ENCODE measurements at places on chromosomes 16 and 17. TPM values are rescaled to one million over a fixed set of nuclear protein-coding genes. Genes with fewer than 3 reads are reported as not detected.

The EMC8 gene
- total RNA-seq = 16.3 TPM

DNA sequence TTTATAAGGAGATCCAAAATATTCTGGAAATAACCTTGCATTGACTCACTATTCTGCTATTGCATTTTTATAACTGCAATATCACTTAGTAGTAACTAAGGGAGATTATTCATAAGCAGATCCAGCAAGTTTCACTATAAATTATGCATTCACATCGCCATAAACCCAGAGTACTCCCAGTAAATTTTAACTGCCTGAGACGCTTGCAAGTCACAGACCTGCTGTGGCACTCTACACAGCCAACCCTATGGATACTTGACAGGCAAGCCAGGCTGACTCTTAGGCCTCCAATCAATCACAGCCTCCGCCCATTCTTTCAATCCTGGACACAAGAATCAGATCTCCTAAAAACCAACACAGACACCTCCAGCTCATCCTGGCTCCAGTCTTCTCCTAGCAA, 28.2 kb downstream of the USP31 start:
- no peak overlapping the region for H3K4me3 ChIP-seq
- H3K27me3 ChIP-seq = no peaks in the 10 kb centered on the region
- DNase-seq = no peak
- no peak overlapping the region for H3K27ac ChIP-seq

DNA sequence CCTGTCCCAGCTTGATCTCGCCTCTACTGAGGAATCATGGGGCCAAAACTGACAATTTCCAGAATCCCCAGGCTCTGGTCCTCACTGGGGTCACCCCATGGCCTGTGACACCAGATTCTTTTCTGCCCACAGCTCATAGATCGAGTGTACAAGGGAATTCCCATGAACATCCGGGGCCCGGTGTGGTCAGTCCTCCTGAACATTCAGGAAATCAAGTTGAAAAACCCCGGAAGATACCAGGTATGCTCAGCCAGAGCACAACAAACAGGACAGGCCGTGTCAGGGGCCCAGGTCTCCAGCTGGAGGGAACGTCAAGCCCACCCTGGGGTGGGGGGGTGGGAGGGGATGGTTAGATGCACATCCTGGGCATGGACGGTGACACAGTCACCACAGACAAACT, 17.5 kb downstream of the USP6 start:
- no peaks in the 10 kb centered on the region for H3K27me3 ChIP-seq
- H3K36me3 ChIP-seq = no peaks in the 10 kb centered on the region
- no peak for DNase-seq
- no peak overlapping the region for H3K4me3 ChIP-seq
- no peak overlapping the region for H3K27ac ChIP-seq

The USH1G gene
- total RNA-seq = under 0.01 TPM

GRCh38 chr16:65541646-65542045, 419.8 kb upstream of the CDH11 start:
- H3K4me1 ChIP-seq = no peaks in the 10 kb centered on the region
- no peak overlapping the region for H3K27ac ChIP-seq

DNA sequence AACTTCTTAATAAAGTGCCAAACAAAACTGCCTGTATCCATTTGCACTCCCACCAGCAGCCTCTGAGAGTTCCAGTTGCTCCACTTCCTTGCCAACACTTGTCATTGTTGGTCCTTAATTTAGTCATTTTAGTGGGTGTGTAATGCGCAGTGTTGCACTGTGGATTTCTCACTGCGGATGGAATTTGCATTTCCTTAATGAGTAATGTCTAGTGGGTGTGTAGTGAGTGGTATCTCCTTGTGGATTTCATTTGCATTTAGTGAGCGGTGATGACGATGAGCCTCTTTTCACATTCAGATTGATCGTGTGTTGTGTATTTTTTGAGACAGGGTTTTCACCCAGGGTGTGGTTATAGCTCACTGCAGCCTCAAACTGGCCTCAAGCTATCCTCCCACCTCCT, 4.1 kb upstream of the MSLN start:
- DNase-seq = no peak
- H3K27me3 ChIP-seq = no peaks in the 10 kb centered on the region
- no peaks in the 10 kb centered on the region for H3K36me3 ChIP-seq
- peaks cover 6% of the 10 kb centered on the region for H3K4me1 ChIP-seq

DNA sequence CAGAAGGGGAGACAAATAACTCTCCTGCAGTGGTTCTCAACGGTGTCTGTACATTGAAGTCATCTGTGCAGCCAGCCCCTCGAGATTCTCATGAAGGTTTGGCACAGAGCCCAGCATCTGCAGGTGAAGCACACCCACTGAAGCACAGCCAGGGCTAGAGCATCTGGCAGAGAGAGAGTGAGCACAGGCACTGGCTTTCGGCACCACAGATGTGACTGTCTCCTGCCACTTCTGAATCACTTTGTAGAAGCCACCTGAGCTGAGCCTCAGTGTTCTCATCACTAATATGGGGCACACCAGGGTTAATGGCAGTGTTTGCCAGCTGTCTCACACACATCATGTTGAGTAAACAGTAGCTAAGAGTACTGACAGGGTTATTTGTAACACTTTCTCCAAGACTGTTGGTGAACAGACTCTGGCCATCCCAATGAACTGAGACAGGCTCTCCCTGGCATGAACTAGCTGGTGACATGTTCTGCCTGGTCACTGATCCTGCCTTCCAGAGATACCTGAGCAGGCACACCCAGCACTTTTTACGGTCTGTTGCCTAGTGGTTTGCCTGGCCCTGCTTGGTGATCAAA, 10.9 kb downstream of the HSPB9 start:
- H3K36me3 ChIP-seq = no peaks in the 10 kb centered on the region
- H3K27ac ChIP-seq = peak overlapping the region; percentile 93
- H3K4me3 ChIP-seq = no peak overlapping the region
- DNase-seq = peak; percentile 71
- H3K4me1 ChIP-seq = peaks cover 76% of the 10 kb centered on the region

DNA sequence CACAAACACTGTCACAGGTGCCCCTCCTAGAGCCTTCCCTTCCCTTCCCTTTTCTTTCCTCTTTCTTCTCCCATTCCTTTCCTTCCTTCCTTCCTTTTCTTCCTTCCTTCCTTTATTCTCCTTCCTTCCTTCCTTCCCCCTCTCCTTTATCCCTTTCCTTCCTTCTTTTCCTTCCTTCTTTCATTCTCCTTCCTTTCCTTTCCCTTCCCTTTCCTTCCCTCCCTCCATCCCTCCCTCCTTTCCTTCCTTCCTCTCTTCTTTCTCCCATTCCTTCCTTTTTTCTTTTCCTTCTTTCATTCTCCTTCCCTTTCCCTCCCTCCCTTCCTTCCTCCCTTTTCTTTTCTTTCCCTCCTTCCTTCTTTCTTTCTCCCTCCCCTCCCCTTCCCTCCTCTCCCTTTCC, 170.0 kb downstream of the ENGASE start:
- H3K36me3 ChIP-seq = no peaks in the 10 kb centered on the region
- H3K4me3 ChIP-seq = no peak overlapping the region
- no peak for DNase-seq

The ASPA gene
- 0.66 TPM for total RNA-seq

The CTRB2 gene
- total RNA-seq = 18,538 TPM

The TPSD1 gene
- 1.6 TPM for total RNA-seq

DNA sequence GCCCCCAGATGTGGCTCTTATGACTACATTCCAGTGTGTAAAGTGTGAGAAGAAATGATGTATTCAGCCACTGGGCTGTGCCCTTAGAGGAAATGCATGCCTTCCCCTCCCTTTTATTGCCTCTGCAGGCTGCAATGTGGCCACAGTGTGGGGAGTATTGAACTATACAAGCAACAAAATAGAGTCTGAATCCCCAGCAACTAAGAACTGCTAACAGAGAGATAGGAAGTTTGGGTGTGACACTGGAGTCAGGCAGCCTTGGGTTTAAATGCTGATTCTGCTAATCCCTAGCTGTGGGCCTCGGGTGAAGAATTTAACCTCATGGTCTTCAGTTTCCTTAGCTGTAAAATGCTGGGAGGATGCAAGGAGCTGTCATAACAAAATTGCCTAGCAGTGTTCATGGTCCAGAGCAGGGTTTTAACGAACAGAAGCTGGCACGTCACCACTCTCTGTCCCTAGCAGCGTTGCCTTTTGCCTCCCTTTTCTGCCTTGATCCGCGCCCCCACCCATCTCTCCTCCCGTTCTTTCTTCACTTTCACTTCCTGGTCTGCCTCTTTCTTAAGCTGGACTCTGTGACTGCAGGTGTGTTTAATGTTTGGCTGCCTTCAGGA, 50.3 kb downstream of the KPNA2 start:
- no peaks in the 10 kb centered on the region for H3K27me3 ChIP-seq
- DNase-seq = no peak
- H3K4me1 ChIP-seq = no peaks in the 10 kb centered on the region
- H3K36me3 ChIP-seq = no peaks in the 10 kb centered on the region
- H3K4me3 ChIP-seq = no peak overlapping the region
- H3K27ac ChIP-seq = no peak overlapping the region

- DNase-seq = no peak
- no peak overlapping the region for H3K4me3 ChIP-seq
- H3K27ac ChIP-seq = no peak overlapping the region
- H3K27me3 ChIP-seq = no peaks in the 10 kb centered on the region
- H3K36me3 ChIP-seq = peaks cover 4% of the 10 kb centered on the region
- no peaks in the 10 kb centered on the region for H3K4me1 ChIP-seq
Observed at GRCh38 chr17:20234276-20234675, 225.1 kb downstream of the SPECC1 start.

The GNGT2 gene
- 16.8 TPM for total RNA-seq

- H3K27ac ChIP-seq = no peak overlapping the region
- H3K27me3 ChIP-seq = no peaks in the 10 kb centered on the region
- no peak overlapping the region for H3K4me3 ChIP-seq
- no peaks in the 10 kb centered on the region for H3K36me3 ChIP-seq
- peaks cover 65% of the 10 kb centered on the region for H3K4me1 ChIP-seq
Observed at GRCh38 chr16:24734382-24734781, 4.9 kb downstream of the TNRC6A start.

DNA sequence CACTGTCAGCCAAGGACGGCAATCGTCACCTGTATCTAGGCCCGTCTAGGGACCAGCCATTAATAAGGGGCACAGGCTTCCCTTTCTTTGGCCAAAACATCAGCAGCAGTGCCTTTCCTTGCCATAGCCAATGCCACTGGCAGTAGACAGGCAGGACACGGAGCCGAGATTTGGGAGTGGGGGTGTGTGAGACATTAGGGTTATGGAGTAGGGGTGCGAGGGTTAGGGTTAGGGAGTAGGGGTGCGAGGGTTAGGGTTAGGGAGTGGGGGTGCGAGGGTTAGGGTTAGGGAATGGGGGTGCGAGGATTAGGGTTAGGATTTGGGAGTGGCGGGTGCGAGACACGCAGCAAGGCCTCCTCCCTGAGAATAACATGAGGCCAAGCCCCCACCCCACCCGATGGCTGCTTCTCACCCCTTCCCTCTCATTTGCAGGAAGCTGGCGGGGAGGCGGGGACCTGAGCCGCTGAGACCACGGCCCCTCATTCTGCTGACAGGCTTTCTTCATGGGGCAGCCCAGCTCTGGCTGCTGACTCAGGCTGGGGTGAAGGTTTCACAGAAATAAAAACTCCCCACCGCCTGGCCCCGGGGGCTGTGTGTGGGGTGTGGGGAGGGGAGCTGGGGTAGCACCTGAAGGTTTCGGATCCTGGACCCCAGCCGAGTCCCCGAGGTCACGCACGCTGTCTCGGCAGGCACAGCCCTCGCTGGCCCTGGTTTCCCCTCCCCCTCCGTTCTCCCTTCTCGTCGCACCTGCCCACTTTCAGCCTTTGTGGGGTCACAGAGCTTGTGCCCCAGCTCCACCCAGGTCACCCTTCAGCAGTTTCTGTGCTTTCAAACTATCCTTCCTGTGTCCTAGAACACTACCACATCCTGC, 93.8 kb downstream of the PGS1 start:
- DNase-seq = no peak
- H3K4me3 ChIP-seq = no peak overlapping the region
- no peaks in the 10 kb centered on the region for H3K4me1 ChIP-seq
- no peaks in the 10 kb centered on the region for H3K27me3 ChIP-seq

DNA sequence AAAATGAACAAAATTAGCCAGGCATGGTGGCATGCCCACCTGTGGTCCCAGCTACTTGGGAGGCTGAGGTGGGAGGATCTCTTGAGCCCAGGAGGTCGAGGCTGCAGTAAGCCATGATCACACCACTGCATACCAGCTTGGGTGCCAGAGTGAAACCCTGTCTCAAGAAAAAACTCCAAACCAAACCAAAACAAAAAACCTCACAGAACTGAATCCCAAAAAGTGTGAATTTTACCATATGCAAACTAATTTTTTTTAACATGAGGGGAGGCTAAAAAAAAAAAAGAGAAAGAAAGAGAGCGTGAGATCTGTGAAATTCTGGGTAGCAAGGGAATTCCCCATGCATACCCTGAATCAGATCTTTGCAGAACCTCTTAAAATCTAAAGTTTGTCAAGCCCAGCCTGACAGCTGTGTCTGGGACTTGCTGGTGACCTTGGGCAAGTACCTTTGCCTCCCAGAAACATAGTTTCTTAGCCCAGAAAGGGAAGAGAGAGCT, 17.1 kb upstream of the CDH1 start:
- H3K27ac ChIP-seq = no peak overlapping the region
- peaks cover 9% of the 10 kb centered on the region for H3K4me1 ChIP-seq
- no peaks in the 10 kb centered on the region for H3K36me3 ChIP-seq
- H3K27me3 ChIP-seq = no peaks in the 10 kb centered on the region
- H3K4me3 ChIP-seq = no peak overlapping the region

- no peak overlapping the region for H3K27ac ChIP-seq
- H3K4me3 ChIP-seq = no peak overlapping the region
- no peak for DNase-seq
- H3K4me1 ChIP-seq = peaks cover 11% of the 10 kb centered on the region
- no peaks in the 10 kb centered on the region for H3K27me3 ChIP-seq
Observed at GRCh38 chr17:73742948-73743381, 98.7 kb upstream of the SDK2 start.

- no peaks in the 10 kb centered on the region for H3K27me3 ChIP-seq
- H3K36me3 ChIP-seq = no peaks in the 10 kb centered on the region
- no peak for DNase-seq
- H3K27ac ChIP-seq = no peak overlapping the region
- peaks cover 10% of the 10 kb centered on the region for H3K4me1 ChIP-seq
Observed at GRCh38 chr17:80100035-80100323, 1.4 kb upstream of the GAA start.

- H3K27me3 ChIP-seq = no peaks in the 10 kb centered on the region
- peak overlapping the region; percentile 33 for H3K4me3 ChIP-seq
- H3K36me3 ChIP-seq = no peaks in the 10 kb centered on the region
- peaks cover 63% of the 10 kb centered on the region for H3K4me1 ChIP-seq
- no peak for DNase-seq
- H3K27ac ChIP-seq = no peak overlapping the region
Observed at GRCh38 chr17:79842656-79843473, 3.6 kb upstream of the CBX4 start.

GRCh38 chr17:57533684-57534305, 211.3 kb downstream of the CCDC182 start:
- no peak for DNase-seq
- H3K36me3 ChIP-seq = no peaks in the 10 kb centered on the region
- H3K4me3 ChIP-seq = no peak overlapping the region
- H3K27me3 ChIP-seq = no peaks in the 10 kb centered on the region
- H3K27ac ChIP-seq = no peak overlapping the region
